Left lung (tissue), 14 donors: ENCODE measurements at places on chromosomes 7 and 10. TPM values are rescaled to one million over a fixed set of nuclear protein-coding genes. Genes with fewer than 3 reads are reported as not detected.

GRCh38 chr7:106216517-106216922 is 68.3 kb downstream of the NAMPT start:
- no peak for DNase-seq

Gene PPP2R2D
- 33.7 TPM for polyA plus RNA-seq

- DNase-seq, result no peak
Observed at GRCh38 chr7:55490099-55490498, 82.2 kb downstream of the VOPP1 start.

- no peak for DNase-seq
Observed at GRCh38 chr7:107966711-107967110, 36.2 kb downstream of the LAMB1 start.

Gene TDRD1
- polyA plus RNA-seq, result 0.17 TPM

DNA sequence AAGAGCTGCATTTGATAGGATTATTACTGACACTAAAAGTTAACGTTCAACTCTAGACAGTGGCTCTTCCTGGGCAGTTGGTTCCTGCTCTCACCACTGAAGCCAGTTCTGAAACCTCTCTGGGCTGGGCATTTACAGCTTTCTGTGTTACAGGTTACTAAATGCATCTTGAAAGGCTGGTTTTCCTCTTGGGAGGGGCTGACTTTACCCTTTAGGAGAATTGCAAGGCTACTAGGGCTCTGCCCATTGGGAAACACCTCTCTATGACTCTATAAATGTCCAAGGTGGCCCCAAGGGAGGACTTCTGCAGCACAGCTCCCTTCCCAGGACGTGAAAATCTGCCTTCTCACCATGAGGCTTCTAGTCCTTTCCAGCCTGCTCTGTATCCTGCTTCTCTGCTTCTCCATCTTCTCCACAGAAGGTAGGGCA is at the start of gene GPR15LG:
Gene GPR15LG, plus strand, starts transcription at position 301 of the 429 bp plus-strand sequence. Its CDS starts 51 bp downstream, at position 352.
- no peak for DNase-seq

Gene CALML3
- 0.85 TPM for polyA plus RNA-seq

Gene CAV1
- polyA plus RNA-seq, result 426 TPM

DNA sequence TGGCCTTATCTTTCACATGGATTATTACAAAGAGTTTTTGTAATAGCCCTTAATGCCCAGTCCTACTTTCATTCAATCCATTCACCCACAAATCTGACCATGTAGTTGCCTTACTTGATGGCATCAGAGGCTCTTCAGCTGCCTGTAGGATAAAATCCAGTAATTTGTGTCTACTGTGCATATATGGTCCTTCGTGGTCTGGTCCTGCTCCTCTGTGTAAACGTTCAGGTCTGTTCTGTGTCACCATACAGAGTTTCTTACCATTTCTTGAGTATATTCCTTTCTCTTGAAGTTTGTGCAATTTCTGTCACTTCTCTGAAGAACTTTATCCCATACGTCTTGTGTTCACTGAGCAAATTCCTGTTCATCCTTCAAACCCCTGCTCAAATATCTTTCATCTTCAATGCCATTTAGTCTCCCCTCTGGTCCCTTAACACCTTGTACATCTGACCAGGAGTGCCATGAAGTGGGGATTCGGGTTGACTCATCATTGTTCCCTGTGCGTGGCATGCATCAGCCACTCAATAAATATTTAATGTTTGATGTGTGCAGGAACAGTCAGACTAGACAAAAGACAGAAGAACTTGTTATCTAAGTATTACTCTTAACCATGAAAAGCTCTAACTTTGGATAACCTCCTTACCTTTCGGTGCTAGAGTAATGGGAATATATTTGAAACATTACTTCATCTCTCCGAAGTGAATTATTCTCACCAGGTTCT is 98.6 kb upstream of the RPA3 start:
- DNase-seq, result no peak

DNA sequence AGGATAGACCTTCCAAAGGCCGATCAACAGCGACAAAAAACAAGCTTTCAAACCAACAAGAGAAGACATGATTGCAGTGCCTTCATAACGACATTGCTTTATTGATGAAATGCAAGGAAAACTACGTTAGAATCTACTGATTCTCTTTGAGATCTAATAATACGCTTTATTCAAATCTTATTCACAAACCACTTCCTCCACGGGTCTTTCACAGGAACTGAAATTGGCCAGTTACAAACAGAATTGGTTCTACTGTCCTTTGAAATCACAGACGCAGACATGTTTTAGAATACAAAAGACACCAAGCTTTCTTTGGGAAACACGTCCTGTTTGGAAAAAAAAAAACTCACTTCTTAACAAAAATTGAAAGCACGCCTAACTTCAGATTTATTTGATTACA is 74.7 kb upstream of the SEPHS1 start:
- no peak for DNase-seq

Gene BTBD16
- 0.10 TPM for polyA plus RNA-seq

GRCh38 chr7:124697746-124698145 is 67.8 kb downstream of the GPR37 start:
- DNase-seq, result no peak

GRCh38 chr10:74855027-74855426 is 28.6 kb downstream of the KAT6B start:
- DNase-seq, result no peak

- DNase-seq, result no peak
Observed at GRCh38 chr7:4707980-4708411, 25.9 kb downstream of the FOXK1 start.

- no peak for DNase-seq
Observed at GRCh38 chr7:32116436-32116835, 46.2 kb upstream of the PDE1C start.

DNA sequence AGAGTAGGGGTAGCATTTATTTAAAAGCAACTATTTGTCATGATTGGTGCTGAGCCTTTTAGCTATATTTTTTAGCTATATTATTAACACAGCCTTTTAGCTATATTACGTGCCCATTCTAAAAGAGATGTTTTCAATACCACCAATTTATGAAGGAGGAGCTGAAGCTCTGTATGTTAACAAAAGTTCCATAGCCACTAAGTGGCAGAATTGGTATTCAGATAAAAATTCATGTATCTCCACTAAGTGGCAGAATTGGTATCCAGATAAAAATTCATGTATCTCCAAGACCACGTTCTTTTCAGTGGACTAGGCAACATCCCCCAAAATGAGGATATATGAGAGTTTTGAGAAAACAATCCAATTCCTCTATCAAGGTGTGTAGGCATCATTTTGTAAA is 268.6 kb downstream of the HGF start:
- no peak for DNase-seq

- DNase-seq, result peak; percentile 68
Observed at GRCh38 chr10:132846631-132847415, 60.9 kb upstream of the NKX6-2 start.

DNA sequence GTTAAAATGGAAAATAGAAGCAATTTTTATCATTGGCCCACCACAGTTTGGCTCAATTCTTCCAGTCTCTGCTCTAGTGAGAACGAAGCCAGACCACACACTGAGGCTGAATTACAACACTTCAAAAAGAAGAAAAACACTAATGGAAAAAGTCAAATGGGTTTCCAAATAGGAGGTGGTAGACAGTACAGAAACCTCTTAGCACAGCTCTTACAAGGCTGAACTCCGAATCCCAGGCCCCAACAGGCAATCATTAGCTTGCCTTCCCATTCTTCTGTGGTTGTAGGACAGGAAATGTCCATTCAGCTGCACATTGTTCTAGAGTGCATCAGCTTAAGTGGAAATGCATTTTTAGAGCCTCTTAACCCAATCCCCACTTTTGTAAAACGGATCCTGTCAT is 115.1 kb upstream of the MEOX2 start:
- DNase-seq, result peak; percentile 77

GRCh38 chr7:147412109-147412508 is 1178.5 kb upstream of the C7orf33 start:
- peak; percentile 31 for DNase-seq

- DNase-seq, result no peak
Observed at GRCh38 chr10:78749200-78749599, 319.6 kb upstream of the ZMIZ1 start.

Gene CCDC172
- polyA plus RNA-seq, result not detected

DNA sequence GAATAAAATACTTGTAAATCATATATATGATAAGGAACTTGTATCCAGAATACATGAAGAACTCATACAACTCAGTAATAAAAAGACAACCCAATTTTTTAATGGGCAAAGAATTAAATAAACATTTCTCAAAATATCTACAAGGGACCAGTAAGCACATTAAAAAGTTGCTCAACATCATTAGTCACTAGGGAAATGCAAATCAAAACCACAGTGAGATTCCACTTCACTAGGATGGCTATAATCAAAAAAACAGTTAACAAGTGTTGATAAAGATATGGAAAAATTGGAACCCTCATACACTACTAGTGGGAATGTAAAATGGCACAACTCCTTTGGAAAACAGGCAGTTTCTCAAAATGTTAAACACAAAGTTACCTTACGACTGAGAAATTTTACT is 40.3 kb upstream of the YAE1 start:
- DNase-seq, result no peak

Gene VAX1
- not detected for polyA plus RNA-seq

GRCh38 chr7:44080686-44081265 is 1.6 kb downstream of the POLM start:
- DNase-seq, result no peak

DNA sequence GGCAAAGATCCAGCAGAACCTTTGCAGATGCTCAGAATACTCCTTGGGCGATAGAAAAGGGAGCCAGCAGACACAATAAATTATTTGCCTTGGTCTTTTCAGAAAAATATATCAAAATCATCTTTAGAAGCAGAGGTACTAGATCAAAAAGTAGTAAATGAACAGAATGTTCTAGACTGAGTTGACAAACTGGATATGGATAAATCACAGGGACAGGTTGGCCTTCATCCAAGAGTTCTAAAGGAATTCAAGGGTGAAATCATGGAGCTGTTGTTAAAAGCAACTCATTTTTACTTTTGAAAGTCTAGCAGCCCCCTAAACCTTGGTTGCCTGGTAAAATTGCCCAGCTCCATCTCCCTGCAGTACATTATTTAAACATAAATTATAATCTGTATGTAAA is 99.1 kb downstream of the PLCE1 start:
- DNase-seq, result no peak

- no peak for DNase-seq
Observed at GRCh38 chr7:87369216-87369615, 23.8 kb downstream of the CROT start.

Gene GRID2IP
- 1.2 TPM for polyA plus RNA-seq

DNA sequence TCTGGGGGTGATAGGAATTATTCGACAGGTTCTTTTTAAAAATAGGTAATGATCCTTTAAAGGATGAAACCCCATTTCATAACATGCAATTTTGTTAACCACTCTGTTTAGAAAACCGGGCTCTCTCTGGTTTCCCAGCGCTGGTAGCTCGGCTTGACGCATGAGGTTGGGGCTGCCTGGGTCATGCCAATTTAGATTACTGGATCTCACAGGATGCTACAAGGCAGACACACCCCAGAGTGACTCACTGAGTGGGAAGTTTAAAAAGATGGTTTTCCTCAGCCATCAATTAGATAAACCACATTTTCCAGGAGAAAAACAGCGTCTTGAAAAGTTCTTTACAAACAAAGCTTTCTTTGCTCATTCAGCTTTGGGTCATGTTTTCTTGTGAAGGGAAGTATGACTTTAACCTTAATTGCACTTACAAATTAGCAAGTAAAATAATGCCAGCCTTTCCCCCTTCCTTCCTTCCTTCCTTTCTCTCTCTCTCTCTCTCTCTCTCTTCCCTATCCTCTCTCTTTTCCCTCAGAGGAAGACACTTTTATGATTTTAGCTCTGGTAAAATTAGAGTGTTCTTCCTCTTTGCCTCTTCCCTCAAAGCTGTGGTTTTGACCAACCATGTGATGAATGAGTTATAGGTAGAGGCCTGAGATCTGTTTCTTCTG is 99.8 kb downstream of the EPDR1 start:
- no peak for DNase-seq

- no peak for DNase-seq
Observed at GRCh38 chr7:39645482-39646407, 22.4 kb downstream of the RALA start.

- DNase-seq, result no peak
Observed at GRCh38 chr7:69748530-69748929, 150.3 kb downstream of the AUTS2 start.

- no peak for DNase-seq
Observed at GRCh38 chr10:131549116-131549515, 237.6 kb upstream of the TCERG1L start.

DNA sequence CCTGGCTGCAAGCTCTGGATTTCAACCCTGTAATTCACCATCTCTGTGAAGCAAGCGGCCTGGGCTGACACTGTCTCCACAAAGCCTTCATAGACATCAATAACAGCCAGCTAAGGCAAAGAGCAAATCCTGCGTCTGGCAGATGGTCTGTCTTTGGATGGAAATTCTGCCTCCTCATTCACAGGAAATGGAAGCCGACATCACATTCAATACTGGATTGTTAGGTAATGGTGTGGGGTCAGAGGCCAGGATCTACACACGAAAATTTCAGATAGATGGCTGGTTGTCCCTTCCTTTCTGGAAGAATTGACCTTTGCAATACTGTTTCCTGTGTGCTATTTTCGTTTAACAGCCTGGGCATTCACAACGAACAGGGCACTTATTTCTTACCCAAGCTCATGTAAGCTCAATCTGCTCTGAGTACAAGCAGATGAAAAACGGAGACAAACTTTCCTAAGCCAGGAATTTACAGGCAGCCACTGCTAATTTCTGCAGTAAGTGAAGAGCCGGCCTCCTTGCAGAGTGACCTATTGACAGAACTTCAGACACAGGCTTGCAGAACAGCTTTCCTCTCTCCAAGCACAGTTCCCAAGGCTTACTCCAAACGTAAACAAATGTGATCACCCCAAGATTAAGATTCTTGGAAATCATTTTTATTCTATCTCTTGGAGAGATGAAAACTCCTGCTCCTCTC is 3.1 kb upstream of the ADAM12 start:
- peak; percentile 72 for DNase-seq

DNA sequence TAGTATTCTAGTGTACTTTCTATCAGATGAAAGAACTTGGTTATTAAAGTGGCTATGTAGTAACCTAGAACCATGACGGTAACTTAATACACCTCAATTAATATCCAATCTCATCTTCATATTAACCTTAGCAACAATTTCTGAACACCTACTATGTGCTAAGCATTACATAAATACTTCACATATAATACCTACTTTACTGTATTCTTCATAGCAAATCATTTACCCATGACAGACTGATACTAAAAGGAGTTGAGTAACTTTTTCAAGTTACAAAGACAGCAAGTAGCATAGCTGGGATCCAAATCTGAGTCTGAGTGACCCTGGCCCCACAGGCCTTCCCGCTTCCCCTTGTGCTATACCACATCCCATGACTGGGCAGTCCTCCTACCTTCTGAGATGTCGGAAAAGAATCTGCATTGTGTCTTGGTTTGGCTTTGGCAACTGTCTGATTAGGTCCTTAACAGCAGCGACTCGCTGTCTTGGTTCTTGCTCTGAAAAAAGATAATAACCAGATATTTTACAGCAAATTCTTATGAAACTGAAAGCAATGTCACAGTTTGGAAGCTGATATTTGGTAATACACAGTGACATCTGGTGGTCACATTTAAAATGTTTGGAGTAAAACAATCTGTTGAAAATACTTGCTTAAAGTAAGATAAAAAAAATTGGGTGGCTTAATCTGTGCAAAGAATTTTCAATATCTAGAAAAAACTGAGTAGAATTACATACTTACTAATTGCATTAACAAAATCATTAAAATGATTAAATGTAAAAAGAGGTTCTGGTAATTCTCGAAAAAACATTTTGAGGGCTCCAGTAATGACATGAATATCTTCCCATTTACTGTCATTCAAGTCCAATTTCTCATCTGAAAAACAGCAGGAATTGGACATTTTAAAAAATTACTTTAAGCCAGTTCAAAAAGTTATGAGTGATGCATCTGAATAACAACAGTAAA is 120.1 kb downstream of the ARHGAP12 start:
- no peak for DNase-seq
